ENCODE measurements at places on chromosomes 7 and 10.

GRCh38 chr10:76921383-76922010, 716.1 kb downstream of the KCNMA1 start:
- DNase-seq = no peak

GRCh38 chr7:54596747-54597146, 54.6 kb downstream of the VSTM2A start:
- DNase-seq = no peak

DNA sequence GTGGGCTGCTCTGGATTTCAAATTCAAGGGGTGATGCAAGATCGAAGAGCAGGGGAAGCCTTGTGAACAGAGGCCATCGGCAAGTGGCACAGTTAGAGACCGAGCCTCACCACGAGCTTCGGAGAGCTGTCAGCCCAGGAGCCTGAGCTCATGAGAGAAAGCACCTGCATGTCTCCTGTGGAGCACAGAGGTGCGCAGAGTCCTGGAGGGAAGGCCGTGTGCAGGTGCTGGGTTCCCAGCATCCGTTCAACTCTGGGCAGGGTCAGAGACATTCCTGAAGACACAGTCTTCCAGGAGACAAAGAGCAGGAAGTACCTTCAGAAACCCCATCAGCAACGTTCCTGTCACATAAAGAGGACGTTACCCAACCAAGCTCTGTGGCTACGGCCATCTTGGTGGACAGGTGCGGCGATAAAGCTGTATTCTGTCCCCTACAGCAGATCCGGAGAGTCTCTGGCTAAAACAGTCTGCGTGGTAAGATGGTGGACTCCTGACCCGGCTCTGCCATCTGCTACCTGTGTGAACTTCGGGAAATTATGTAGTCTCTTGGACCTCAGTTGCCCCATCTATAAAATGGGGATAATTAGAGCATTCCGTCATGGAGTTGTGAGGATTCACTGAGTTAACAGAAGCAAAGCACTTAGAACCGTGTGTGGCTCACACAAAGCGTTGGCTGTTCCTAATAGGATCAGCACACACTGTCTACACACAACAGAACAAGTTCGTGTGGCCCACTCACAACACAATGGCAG, 40.6 kb downstream of the NOD1 start:
- no peak for DNase-seq

DNA sequence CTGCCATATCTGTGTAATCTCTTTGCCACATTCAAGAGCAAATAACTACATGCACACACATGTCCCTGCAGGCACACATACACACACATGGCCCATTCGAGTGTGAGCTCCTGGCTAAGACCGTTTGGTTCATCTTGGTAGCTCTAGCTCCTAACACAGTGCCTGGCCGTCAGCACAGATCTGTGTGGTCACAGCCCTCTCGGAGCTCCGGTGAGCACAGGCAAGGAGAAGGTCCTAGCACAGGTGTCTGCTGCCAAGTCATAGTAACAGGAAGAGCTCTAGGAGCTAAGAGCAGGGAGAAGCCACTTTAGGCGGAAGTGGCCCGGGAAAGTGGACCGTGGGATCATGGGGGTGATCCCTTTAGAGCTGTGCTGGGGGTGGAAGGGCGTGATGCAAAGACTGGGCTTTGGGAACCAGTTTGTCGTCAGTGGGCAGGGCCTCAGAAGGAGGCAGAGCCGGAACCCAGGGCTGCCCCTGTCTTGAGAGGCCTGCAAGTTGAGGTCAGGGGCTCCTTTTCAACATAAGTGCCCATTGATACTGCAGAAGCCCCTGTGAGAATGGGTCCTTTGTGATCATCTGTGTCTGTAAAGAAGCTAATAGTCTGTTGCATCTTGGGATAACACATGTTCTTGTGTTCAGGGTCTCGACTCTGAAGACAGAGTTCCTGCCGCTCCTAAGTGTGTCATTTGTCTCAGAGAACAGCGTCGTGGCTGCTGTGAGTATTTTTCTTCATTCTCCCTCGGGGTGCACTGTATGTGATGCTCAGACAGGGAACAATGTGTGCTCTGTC, 16.6 kb upstream of the ARPC1B start:
- no peak for DNase-seq

DNA sequence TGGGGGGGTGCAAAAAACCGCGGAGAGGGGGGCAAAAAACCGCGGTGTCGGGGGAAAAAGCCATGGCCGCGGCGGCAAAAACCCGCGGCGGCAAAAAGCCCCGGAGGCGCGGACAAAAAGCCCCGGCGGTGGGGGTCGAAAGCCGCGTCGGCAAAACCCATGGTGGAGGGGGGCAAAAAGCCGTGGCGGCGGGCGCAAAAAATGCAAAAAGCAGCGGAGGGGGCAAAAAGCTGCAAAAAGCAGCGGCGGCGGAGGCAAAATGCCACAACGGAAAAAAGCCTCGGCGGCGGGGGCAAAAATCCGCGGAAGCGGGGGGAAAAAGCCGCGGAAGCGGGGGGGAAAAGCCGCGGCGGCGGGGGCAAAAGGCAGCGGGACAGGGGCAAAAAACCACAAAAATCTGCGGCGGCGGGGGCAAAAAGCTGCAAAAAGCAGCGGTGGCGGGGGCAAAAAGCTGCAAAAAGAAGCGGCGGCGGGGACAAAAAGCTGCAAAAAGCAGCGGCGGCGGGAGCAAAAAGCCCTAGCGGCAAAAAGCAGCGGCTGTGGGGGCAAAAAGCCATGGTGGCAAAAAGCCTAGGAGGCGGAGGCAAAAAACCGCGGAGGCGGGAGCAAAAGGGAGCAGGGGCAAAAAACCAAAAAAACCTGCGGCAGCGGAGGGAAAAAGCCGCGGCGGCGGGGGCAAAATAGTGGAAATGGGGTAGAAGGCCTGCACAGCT, 418.9 kb downstream of the ZNF716 start:
- no peak for DNase-seq

- DNase-seq = no peak
Observed at GRCh38 chr7:106613848-106614560, 47.0 kb downstream of the CCDC71L start.
